ENCODE measurements at places on chromosomes 12 and 14. TPM values are rescaled to one million over a fixed set of nuclear protein-coding genes. Genes with fewer than 3 reads are reported as not detected.

DNA sequence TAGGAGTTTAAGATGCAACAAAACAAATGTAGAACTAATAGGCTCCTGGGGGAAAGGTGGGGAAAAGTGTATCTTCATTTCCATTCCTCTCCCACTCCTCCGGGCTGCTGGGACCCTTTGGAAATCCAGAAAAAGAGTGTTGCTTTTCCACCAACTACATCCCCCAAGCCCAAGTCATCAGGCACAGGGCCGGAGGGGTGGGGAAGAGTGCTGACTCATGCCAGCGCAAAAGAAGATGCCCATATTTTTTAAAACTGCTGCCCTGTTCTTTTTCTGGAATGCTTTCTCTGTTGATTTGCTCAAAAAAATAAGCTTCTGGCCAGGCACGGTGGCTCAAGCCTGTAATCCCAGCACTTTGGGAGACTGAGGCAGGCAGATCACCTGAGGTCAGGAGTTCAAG, 70.9 kb downstream of the TBK1 start:
- no peak for DNase-seq

DNA sequence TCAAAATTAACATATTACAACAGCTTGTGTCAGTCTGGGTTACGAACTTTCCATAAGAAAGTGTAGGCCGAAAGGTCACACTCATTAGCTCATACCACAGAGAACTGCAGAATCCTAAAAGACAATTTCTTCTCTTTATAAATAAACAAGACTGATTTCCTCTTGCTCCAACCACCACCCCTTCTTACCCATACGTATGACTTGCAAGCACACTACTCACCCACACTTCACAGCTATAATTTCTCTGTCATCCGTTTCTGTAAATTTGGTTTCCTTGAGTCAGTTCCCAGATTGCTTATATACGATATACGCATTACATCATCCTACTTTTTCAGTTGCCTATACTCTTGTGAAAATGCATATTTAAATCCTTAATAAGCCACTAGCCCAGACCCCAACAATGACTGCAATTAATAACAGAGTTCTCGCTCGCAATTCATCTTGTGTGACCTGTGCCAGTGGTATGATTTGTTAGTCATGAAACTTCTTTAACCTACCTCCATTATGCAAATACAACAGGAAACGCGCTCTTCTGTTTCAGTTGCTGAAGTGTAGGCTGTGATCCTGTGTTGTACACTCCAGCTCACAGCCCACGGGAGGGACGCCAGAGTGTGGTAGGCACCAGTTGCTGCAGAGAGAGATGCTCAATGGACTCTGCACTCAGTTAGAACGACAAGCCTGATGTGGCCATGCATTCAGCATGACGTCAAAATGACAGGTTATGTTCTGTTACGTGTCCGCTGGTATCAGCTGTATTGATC, 417.6 kb downstream of the PDZRN4 start:
- no peak for DNase-seq

DNA sequence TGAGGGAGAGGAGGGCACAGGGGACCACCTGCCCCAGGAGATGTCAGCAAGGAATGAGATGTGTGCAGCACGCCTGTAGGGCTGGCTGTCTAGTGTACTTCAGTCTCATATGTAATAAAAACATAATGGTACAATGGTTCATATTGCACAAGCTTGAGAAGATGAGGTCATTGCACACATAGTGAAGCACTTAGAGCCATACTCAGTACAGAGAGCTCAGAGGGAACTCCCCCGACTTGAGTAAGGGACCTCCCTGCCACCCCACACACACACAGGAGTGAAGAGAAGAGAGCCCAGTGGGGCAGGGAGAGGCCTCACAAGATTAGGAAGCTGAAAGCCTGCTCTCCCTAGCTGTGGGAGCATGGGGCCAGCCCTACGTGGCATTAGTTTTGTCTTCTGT, 61.5 kb downstream of the SLC6A12 start:
- DNase-seq = no peak

- DNase-seq = no peak
Measured at GRCh38 chr12:60123557-60123956, 527.7 kb downstream of the SLC16A7 start.

Gene SERPINA3
- 209 TPM for total RNA-seq

DNA sequence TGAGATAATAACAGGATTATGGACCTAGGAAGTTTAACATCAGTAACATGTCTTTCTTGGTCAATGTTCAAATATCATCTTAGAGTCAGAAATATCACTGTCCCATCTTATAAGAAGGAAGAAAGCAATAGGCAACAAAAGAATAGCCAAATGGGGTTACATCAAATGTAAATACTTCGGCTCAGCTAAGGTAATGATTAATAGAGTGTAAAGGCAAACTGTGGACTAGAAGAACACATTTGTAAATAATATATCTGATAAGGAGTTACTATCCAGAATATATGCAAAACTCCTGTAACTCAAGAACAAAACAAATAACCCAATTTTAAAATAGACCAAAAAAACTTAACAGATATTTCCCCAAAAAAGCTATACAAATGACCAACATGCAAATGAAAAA, 630.3 kb downstream of the RPS29 start:
- no peak for DNase-seq

Gene SLC25A21
- total RNA-seq = 1.4 TPM

GRCh38 chr12:6943722-6944380, at the start of the genes C12orf57 and RNU7-1:
TSS of gene C12orf57 (plus strand) at chr12:6944022. CDS start at chr12:6944122, 100 bp downstream.
TSS of gene RNU7-1 (plus strand) at chr12:6943816.
- no peak for DNase-seq

Gene CD27
- 0.96 TPM for total RNA-seq

GRCh38 chr12:111401167-111401605, 4.5 kb upstream of the SH2B3 start:
- no peak for DNase-seq

DNA sequence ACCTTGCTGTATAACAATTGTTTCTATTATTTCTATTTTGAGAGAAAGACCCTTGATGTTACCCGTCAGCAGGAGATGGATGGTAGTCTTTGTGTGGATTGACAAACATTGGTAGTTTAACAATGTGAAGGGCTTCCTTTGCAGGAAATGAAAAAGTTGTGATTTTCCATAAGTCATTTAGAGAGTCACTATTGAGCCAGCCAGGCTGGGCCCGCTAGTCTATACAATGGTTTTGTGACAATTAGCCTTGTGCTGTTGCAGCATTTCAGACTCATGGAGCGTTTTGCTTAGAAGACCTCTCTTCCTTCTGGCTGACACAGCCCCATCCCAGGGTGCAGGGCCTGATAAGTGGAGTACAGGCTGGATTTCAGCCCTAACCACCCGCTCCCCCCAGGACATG, 18.3 kb upstream of the SLC38A2 start:
- no peak for DNase-seq

DNA sequence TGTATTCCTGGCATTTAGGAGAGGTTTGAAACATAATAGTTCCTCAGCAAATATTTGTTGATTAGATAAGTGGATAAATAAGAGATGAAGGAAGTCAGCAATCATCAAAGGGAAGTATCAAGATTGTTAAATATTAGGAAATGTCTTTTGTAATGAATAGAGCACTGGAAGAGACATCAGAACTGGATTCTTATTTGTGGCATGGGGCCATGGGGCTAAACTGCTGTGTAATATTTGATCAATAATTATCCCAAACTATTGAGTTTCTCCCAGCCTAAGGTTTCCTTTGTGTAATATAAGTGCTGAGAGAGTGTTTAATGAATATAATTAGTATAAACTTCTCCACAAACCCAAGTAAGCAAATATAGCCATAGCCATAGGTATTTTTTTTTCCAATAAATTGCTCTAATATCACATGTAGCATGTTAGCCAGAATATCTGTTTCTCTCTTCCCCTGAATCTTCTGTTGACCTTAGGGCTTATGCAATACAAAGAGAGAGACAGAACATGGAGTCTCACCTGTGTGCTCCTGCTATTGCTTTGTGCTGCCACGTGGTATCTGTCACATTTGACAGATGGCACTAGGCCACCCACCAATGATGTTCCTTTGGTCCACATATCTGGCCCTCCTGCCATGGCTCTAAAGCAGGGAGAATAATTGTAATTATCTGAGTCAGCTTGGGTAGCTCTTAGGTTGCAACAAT, 658.7 kb downstream of the SOX5 start:
- no peak for DNase-seq

DNA sequence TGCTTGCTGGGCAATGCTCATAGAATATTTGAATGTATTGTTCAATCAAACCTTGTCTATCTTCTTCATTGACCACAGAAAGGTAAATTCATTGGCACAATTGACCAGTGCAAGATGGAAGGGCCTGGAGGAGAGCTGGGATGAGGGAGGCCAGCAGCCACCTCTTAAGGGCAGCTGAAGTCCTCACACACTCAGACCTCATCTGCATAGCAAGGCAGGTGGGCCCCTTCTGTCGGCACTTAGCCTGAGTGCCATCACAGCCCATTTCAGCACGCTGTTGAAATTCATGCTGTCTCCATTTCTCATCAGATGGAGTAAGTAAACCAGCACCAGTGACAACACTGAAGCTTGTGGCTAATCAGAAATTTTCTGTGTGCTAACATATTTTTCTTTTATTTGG, 25.4 kb upstream of the HMGA2 start:
- DNase-seq = no peak

Measured in omental fat pad (tissue), 4 donors.